ELF-1 (cell line): ENCODE measurements at places on chromosomes 5 and 9.

DNA sequence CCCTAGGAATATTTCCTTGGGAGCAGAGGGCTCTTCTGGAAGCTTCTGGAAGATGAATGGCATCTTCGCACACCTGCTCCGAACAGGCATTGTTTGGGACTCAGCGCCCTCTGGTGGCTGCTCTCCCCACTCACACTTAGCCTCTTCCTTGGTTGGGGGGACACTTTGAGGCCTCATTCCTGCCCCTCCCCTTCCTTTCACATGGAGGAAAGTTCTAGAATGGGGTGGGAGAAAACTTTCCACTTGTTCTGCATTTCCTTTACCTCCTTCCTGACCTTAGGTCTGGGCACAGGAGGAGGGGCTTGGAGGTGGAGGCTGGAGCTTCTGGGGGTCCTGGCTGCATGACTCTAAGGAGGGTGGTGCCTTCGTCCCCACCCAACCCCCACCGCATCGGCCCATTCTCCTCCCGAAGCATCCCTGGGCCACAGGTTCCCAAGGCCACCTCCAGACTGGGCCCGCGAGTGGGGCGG is 19.3 kb upstream of the SMIM32 start:
- peak; percentile 70 for DNase-seq

- DNase-seq, result peak; percentile 56
Observed at GRCh38 chr9:19102181-19102630, 498 bp downstream of the HAUS6 start.

GRCh38 chr9:114958021-114958843 is 27.8 kb upstream of the TNFSF8 start:
- DNase-seq, result no peak

- peak; percentile 14 for DNase-seq
Observed at GRCh38 chr5:2748179-2748860, 3.2 kb downstream of the IRX2 start.

GRCh38 chr5:150912312-150912814 is 7.6 kb upstream of the ZNF300 start:
- no peak for DNase-seq

DNA sequence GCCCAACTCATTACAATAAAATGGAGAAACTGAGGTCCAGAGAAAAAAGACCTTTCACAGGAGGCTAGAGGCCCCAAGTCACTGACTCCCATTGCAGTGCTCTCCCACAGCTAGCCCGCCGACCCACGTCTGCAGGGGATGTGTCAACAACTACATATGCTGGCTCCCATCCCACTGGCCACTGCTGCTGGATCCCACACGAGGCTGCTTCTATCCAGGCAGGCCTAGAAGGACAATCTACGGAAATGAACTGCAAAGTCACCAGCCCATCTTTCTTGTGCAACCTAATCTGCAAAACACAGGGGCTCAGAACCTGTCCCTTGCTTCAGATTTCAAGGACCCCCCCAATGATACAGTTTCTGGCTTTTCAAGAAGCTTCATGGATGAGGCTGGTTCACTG is 24.0 kb downstream of the RAPGEF1 start:
- DNase-seq, result no peak

DNA sequence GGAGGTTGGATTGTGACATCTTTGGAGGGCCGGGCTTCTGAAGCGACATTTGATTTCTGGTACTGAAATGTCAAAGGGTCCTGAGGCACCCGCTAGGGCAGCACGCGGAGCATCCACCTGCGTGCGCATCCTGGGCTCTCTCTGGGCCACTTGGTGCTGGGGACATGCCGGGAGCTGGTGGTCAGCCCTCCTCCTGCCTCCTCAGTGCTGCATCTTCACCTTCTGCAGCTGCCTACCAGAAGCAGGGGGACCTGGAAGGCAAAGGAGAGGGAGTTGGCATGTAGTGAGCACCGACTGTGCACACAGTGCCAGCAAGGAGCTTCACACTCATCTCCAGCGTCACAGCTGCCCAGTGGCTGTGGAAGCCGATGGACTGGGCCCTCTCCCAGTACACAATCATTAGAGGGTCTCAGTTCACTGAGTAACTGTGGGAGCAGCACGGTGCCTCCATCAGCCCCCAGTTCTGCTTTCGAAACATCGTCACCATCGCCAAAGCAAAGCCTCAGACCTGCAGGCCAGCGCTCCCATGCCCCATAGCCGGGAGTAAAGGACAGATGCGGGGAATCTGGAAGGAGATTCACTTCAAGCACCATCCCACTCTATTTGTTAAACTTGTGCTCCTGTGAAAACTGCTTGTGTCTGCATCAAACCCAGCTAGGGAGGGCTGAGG is 138.4 kb downstream of the KCNIP1 start:
- DNase-seq, result no peak

DNA sequence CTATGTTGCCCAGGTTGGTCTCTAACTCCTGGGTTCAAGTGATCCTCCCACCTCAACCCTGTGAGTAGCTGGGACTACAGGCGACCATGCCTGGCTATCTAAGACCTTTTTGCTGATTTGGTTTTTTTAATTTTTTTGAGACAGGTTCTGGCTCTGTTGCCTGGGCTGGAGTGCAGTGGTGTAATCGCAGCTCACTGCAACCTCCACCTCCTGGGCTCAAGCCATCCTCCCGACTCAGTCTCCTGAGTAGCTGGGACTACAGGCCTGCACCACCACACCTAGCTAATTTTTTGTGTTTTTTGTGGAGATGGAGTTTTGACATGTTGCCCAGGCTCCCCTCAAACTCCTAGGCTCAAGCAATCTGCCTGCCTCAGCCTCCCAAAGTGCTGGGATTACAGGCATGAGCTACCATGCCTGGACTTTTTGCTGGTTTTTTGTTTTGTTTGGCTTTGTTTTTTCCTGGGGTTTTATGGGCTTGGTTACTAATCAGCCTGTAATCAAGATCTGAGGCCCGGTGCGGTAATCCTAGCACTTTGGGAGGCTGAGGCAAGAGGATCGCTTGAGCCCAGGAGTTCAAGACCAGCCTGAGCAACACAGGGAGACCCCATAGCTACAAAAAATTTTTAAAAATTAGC is 3.6 kb downstream of the CYSTM1 start:
- no peak for DNase-seq
